ENCODE measurements at places on chromosomes 12 and 14.

DNA sequence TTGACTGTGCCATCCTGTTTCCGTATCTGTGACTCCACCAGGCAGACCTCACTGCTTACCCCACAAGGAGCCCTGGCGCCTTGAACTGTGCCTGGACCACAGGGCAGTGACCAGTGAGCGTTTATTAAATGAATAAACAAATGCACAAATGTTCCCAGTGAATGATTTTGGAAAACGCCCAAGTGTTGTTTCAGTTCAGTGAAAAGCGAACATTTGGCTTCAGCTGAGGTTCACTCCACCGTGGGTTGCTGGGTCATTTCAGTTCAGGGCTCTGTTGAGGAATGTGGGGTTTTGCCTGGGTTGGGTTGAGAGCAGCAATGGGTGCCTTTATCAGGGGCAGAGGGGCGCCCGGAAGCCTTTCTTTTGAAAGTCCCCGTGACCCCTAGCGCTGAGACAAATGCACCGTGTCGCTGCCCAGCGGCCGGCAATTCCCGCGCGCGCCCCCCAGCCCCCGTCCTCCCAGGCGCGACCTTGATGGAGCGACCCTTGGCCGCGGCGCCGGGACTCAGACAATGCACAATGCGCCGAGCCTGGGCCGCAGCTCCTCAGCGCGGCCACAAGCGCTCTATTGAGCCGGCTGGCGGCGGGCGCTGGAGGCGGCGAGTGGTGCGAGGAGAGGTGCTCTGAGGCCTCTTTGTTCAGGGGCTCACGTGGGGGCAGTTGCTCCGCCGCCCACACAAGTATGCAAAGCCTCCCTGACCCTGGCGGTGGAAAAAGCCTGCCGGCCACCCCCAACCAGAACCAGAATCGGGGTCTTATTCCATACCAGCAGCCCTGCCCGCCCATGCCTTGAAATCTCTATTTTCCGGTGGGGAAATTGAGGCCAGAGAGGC is 40.5 kb upstream of the CLMN start:
- DNase-seq, result peak; percentile 10

- DNase-seq, result no peak
Observed at GRCh38 chr12:22164139-22164538, 118.1 kb downstream of the CMAS start.

- DNase-seq, result no peak
Observed at GRCh38 chr14:99521176-99522024, 40.2 kb downstream of the CCNK start.

DNA sequence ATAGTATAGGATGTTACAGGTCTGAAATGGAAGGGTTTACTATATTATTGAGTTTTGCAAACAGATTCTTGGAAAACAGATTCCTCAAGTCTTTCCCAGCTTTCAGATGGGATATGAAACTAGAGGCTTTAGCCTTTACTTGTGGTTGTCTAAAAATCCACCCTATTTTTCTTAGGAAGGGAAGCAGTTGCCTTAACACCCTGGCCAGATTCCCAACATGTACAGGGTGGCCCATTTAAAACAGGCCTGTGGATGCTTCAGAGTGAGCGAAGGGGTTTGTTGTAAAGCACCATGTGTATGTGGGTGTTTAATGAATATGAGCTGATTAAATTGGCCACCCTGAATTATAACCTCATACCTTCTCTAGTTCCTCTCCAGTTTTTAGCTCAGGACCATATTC is 415.9 kb downstream of the ZFP36L1 start:
- no peak for DNase-seq

GRCh38 chr12:104182621-104183378 is 32.8 kb upstream of the TXNRD1 start:
- DNase-seq, result no peak

DNA sequence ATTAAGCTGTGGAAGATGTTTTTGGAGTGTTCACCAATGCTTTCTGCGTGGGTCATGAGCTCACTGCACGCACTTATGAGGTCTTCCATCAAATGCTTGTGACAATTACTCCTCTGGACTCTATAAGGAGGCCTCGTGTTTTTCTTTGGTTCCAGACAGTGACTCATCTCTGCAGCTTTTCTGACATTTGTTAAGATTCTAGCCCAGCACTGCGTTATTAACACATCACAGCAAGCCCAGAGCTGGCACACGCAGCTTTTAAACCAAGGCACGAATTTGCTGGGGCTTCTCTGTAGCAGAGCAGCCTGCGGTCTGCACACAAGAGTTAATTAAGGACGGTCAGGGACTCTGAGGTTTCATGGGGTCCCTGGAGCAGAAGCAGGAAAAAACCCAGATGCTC is 16.9 kb downstream of the MEG3 start:
- DNase-seq, result no peak

DNA sequence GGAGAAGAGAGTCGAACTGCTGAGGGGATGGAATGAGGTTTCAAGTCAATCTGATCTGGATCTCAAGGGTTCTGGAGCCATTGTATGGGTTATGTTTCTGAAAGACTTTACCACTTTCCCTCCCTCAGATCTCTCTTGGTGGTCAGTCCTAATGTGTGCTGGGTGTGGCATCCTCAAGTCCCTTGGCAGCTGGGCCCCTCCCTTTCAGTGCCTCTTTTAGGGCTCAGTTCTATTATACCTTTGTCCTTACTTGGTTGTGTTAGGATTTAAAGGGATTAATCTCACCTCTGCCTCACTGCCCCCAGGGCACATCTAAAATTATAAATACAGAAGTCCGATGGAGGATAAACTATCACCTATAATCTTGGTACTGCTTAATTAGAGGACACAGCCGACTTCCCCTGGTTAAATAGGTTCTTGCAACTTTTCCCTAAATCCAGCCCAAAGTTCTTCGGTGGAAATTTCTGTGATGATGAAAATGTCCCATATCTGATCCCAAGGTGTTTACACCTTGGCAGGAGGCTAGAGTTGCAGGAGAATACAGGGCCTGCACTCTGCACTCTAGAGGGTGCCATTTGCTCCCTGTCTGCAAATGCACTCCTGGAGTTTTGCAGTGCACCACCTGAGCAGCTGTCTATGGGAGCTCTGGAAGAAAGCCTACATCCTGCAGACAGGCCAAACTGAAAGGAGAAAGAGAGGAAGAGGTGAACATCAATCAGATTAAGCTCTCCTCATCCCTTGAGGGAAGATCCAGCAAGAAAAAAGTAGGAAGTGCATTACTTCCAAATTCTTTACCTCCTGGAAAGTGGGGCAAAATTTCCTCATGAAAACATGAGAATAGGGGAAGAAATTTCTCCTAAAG is 106.8 kb downstream of the NUAK1 start:
- no peak for DNase-seq

DNA sequence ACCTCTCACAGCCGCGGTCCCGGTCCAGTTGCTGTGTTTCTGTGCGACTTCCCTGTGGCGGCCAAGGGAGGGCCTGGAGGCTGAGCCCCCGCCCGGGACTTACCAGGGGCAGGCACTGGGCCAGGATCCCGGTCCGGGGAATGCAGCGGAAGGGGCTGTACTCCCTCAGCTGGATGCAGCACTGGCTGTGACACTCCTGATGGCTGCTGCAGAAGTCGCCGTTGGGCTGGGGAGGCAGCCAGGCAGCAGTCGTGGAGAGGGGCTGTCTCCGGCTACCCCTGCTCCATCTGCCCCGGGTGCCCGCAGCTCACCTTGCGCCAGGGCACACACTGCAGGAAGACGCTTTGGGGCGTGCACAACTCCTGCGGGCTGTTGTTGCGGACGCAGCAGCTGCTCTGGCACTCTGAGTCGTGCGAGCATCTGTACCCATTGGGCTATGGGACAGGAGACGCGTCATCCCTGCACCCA is 6.2 kb downstream of the LRCOL1 start:
- no peak for DNase-seq

GRCh38 chr12:21300632-21301031 is 34.1 kb downstream of the SLCO1A2 start:
- no peak for DNase-seq

GRCh38 chr12:119601877-119602733 is 8.5 kb downstream of the TMEM233 start:
- DNase-seq, result no peak

- peak; percentile 97 for DNase-seq
Observed at GRCh38 chr12:132687211-132688164, at the start of the genes POLE and PXMP2. Gene POLE, minus strand, starts transcription at chr12:132687342. Its CDS starts 27 bp downstream, at chr12:132687315. Gene PXMP2, plus strand, starts transcription at chr12:132687587. Its CDS starts 84 bp downstream, at chr12:132687671.

- no peak for DNase-seq
Observed at GRCh38 chr12:47851303-47851952, 31.7 kb upstream of the HDAC7 start.

DNA sequence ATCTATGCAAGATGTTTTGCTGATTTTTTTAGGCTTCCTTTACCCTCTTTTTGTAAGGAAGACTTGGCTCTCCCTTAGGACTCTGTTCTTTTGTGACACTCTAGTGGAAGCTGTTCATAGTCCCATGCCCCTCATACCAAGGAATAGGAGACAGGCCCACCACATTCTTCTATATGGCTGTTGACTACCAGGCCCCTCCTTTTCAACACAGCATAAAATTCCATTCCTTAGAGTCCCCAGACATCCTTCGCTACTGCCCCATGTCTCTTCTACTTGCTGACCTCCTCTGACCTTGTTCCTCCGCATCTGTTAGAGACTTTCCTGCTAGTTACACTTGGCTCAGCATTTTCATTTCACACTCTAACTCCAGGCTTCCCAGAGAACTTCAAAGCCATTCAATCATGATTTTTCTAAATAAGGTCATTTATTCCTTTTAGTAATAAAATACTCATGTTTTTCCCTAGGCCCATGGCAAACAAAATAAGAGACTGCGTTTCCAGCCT is 9.7 kb downstream of the PIK3C2G start:
- DNase-seq, result no peak

- DNase-seq, result no peak
Observed at GRCh38 chr12:28378736-28379135, 188.5 kb downstream of the CCDC91 start.

DNA sequence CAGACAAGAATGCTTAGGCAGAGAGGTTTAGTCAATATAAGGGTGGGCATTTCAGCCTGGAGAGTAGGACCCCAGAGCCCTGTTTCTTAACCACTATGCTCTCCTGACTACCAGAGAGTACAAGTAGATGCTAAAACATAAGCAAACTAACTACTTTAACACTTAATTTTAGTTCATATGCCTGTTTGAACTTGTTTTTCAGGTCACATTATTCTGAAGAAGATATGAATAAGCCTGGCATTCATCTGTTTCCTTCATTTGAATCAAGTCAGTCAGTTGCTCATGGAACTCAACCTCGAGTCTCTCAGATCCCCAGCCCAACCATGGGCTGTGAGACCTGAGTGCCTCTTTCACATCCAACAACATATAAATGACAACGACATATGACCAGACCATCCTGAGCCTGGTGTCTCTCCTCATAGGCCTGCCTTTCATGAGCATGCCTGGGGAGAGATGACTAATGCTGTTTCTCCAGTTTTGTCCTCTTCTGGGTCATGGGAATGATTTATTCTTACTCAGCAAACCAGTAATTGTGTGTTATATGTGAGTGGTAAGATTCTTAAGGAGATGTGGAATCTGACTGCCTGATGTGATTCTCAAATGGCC is 251.1 kb upstream of the BTG1 start:
- DNase-seq, result no peak

Measured in spinal cord (tissue), 10 donors.